ENCODE measurements at places on chromosomes 7 and 10.

- DNase-seq, result no peak
These were observed 68.9 kb downstream of the MAD1L1 start for GRCh38 chr7:2163600-2164555.

DNA sequence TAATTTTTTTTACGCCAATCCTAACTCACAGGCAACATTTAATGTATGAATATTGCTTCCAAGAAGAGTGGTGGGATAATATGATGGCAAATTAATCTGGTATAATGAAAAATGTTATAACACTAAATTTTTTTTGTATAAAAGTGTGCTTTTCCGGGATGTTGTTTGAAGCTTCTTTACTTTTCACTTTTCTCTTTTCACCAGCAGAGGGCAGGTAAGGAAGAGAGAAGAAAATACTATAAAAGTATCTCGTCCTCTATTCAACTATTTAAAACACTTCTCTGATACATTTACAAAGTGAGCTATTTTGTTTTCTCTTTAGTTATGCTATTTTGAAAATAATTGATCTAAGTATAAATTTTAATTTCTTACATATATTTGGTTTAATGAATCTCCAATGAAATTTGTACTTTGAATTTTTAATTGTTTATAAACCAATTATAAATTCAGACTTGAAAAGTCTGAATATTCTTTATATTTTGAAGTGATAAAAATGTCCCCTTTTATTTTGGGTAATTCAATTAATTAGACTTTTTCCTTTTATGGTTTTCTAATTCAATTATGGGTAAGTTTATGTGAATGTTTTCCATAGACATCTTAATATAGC lies 20.7 kb upstream of the CFTR start:
- DNase-seq, result no peak

DNA sequence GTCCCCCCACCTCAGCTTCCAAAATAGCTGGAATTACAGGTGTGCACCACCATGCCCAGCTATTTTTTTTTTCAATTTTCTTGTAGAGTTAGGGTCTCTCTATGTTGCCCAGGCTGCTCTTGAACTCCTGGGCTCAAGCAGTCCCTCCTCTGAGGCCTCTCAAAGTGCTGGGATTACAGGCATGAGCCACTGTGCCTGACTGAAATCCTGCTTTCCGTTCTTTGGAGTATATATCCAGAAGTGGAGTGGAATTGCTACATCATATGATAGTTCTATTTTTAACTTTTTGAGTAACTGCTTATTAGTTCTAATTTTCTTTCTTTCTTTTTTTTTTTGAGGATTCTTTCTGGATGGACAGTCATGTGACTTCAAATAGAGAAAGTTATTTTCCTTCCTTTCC lies 62.9 kb upstream of the ZMIZ2 start:
- DNase-seq, result no peak

DNA sequence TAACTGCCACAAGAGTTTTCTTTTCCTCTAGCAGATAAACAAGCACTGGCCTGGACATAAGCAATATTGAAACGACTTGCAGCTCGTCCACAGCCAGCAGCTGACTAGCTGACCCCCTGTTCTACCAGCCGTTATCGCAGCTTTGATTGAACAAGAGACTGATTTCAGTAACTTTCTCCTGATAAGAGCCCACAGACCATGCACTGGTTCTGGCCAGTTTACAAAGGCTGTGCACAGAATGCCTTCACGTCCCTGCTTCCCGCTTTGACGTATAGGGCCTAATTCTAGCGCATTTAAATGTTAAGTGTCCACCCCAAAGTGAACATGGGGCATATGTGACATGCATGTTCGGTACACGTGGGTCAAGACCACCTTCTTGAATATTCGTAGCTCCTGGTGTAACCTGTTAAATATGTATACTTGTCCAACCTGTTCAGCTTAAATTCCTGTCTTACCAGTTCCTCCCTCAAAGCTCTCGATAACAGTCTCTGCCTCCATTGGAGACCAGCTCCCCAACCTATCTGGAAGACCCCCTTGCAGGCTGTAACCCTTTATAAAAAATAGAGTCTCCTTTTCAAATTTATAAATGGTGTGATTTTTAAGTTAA lies 69.2 kb downstream of the LYZL1 start:
- no peak for DNase-seq

DNA sequence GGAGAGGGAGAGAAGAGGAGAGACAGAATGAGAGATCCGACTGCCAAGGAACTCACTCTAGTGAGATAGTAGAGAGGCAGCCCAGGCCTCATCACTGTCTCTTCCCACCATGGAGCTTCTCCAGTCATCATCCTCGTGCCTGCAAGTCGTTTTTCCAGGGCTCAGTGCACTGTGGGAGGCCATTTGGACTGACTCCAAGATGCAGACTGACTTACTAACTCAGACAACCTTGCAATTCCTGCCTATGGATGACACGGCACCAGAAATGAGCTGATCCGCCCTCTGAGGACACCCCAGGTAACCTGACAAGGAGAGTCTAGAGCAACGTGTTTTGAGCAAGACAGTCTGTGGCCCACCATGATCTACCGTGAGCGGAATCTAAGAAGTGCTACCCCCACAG lies 154.9 kb downstream of the GLI3 start:
- DNase-seq, result no peak

DNA sequence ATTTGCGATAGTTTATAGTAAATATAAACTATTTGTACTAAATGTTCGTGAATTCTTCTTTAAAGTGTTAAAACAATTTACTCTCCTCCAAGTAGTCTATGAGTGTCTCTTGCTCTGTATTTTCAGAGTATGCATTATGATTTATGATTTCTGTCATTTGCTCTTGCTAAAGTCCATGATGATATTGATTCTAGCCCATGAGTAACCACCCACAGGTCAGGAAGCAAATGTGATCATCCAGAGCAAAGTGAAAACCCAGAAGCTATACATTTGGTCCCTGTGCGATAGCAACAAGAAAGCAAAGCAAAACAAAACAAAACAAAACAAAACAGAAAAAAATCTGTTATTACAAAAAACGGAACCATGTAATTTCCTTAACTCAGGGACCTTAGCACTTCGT lies 225.9 kb downstream of the HDAC9 start:
- no peak for DNase-seq
